ENCODE measurements at places on chromosomes 1 and 21. TPM values are rescaled to one million over a fixed set of nuclear protein-coding genes. Genes with fewer than 3 reads are reported as not detected.

The KRTAP19-3 gene
- not detected for total RNA-seq

DNA sequence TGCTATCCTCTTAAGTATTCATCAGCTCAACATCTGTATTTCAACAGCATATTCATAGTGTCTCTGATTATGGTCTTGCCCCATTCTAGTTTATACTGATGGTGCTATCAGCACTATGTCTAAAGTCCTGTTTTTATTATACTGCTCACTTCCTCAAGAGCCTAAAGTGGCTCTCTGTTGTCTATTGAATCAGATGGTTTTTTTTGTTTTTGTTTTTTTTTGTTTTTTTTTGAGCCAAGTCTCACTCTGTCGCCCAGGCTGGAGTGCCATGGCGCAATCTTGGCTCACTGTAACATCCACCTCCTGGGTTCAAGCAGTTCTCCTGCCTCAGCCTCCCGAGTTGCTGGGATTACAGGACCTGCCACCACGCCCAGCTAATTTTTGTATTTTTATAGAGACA is 6.1 kb downstream of the STX12 start:
- DNase-seq, result no peak

- no peak for DNase-seq
Observed at GRCh38 chr1:7831458-7831857, 21.4 kb downstream of the UTS2 start.

The RWDD3 gene
- 20.1 TPM for total RNA-seq

DNA sequence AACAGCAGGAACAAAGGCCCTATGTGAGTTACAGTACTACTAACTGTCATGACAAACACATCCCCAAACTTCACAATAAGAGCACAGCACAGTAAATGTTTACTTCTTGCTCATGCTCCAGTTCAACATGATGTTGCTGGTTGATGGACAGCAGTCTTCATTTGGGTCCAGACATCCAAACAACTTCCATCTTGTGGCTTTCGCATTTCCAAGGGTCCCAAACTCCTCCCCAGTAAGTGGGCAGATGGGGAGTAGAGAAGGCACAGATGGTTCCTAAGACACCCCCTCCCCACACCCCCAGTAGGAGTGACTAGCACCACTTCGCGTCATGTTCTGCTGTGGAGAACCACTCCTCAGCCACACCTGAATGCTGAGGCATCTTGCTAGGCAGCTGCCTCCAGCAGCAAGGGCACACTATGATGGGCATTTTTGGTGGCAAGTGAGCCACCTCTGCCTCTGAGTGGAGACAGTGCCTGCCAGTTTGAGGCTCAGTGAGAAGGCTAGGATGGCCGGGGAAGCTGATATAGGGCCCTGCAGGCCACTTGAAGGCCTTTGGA is 32.7 kb upstream of the CD2 start:
- DNase-seq, result no peak

DNA sequence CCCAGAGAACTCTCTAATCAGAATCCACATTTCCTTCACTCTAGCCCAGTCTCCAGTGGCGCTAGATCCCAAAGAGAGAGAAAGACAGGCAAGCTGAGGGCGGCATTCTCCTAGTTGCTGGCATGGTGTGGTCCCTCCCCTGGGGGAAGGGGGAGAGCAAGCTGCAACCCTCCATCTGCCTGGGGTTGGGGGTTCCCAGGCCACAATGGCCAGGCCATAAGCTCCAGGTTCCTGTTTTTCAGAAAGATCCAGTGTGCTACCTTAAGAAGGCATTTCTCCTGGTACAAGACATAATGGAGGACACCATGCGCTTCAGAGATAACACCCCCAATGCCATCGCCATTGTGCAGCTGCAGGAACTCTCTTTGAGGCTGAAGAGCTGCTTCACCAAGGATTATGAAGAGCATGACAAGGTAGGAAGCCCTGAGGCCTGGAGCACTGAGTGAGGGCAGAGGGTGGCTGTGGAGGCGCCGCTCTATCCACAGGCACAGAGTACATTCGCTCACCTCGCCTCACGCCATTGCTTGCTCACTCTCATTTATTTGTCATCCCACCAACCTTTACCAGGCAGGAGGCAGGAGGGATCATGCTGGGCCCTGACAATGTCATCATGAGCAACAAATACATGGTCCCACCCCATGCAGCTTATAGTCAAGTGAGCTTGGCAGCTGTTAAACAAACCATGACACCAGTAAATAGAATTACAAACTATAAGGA is 6.6 kb downstream of the CSF1 start:
- no peak for DNase-seq

The OR14I1 gene
- total RNA-seq, result not detected

The PAFAH2 gene
- 4.9 TPM for total RNA-seq

The PGBD5 gene
- 21.4 TPM for total RNA-seq

DNA sequence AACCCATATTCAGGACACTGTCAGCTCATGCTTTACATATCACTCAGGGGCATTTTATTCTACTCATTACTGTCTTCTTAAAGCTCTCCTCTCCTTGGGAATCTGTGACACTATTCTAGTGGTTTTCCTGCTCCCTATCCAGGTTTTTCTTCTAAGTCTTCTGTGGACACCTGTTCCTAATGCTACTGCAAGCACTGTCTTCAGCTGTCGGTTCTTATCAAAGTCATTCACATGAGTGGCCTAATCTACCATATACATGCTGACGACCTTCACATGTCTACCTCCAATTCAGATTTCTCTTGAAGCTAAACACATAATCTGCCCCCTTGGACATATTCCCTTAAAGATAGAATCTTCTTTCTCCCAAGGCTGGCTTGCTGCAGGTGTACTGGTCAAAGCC is 39.8 kb upstream of the PRRX1 start:
- no peak for DNase-seq

The DISC1 gene
- 25.5 TPM for total RNA-seq

DNA sequence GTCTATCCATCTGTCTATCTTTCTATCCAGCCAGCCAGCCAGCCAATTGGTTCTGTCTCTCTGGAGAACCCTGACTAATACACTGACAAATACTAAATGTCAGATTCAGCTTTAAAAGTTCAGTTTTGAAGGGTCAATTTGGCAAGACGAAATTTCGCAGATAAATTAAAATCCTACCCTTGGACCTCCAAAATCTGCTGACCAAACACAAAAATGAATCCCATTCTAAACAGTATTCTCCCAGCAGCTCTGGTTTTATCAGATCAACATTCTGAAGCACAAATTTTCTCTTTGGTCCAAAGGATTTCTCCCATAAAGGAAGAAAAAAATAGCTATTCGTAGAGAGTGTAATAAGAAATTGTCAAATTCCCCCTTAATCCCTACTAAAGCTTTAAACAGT is 248.6 kb downstream of the RERE start:
- no peak for DNase-seq

The KCNA3 gene
- total RNA-seq, result 15.2 TPM

GRCh38 chr1:29172415-29172939 is 9.2 kb downstream of the SRSF4 start:
- no peak for DNase-seq

The SCAMP3 gene
- 17.1 TPM for total RNA-seq

DNA sequence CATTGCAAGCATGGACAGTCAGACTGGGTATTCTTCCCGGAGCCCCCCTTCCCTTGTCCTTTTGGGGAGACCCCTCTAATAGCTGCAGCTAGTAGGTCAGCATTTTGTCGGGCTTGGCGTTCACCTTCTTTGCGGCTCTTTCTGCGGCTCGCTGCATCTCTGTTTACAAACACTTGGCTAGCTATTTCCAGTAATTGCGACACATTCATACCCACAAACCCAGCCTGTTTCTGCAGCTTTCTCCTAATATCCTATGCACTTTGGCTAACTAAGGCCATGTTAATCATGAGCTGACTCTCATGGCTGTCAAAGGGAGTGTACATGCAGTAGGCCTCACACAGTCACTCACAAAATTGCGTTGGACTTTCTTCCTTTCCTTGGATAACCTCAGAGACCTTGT is 716.4 kb downstream of the AMY1C start:
- no peak for DNase-seq

- no peak for DNase-seq
Observed at GRCh38 chr1:95183952-95184351, 50.1 kb upstream of the RWDD3 start.

The ZBTB8A gene
- total RNA-seq, result 20.1 TPM

DNA sequence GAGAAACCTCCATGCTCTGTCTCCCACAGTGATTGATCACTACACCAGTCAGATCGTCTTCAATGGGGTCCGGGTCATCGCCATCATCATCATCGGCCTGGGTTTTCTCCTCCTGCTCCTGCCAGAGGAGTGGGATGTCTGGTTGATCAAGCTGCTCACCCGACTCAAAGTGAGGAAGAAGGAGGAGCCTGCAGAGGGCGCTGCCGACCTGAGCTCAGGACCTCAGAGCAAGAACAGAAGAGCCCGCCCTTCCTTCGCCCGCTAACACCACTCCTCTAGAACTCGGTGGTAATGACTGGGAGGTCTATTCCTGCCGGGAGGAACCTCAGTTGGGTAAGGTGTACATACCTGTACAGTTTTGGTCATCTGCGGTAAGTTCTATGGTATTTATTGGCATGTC is 50.3 kb upstream of the COA6 start:
- no peak for DNase-seq

The BACH1 gene
- 116 TPM for total RNA-seq

DNA sequence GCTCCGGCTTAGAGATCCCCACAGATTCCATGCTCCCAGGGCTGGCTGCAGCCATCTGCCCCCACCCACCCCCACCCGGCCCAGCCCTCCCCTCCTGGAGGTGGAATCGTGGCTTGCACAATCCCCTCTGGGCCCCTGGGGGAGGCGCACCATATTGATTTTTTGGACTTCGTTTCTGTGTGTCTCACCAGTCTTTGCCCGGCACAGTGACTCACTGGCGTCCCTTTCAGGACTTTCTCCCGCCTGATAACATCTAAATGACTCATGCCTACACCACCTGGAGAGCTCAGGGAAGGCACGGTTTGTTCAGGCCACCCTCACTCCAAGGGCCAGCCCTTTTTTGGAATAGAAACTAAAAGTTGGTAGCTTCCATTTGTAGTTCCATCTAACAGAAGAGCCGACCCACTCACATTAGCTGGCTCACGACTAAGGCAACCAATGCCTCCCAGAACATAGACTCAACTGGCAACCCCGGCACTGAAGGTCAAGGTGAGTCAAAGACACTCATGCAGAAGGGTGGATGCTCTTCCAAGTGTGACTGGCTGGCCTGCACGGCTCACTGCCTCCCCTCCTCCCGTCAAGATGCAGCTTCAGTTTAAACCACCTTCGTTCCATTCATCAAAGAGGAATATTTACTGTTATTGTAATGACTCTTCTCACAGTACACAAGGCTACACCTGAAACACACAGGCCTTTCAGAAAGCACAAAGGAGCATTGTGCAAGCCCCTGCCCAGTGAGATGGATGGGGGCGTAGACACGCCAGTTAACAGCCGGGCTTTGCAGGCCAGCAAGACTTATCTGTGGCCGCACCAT is 18.1 kb upstream of the ETS2 start:
- no peak for DNase-seq

The PROK1 gene
- not detected for total RNA-seq

DNA sequence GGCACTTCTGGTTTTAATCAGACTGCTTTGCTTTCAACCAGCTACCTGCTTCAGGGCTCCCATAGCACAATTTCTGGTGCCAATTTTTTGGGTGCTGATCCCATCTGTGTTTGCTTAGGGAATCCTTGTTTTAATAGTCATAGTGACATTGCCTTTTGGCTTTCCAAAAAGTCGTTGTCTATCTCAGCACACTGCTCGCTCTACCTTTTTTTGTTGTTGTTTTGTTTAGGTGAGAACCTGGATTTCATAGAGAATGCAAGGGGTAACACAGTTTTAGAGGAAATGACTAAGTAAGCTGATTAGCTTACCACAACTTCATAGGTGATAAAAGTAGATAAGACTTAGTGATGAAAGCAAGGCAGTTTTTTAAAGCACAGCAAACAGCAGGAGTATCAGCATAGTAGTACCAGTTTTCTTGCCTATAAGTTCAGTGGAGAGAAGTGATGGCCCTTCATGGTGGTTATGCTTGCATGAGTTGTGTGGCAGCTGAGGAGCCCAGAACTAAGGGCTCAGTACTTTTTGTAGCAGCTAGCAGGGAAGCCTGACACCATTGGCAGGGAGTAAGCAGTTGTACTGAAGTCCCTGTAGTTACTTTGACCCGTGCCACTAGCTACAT is 31.3 kb downstream of the NEK7 start:
- DNase-seq, result no peak

DNA sequence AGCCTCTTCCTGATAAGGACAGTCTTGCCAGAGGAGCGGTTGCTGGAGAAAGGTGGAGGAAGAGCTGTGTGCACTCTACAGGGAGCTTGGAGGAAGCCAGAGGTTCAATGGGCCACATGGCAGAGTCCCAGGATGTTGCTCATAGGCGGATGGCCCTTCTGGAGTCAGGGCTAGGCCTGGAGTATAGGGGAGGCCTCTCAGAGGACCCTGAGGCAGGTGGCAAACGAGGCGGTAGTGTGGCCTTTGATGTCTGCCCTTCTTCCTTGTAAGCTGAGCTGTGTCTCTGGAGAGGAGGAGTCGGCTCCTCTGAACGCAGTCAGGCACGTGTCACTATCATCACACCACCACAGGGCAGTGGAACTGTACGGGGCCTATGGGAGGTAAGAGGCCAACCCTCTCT is 8.6 kb downstream of the PKP1 start:
- DNase-seq, result no peak

DNA sequence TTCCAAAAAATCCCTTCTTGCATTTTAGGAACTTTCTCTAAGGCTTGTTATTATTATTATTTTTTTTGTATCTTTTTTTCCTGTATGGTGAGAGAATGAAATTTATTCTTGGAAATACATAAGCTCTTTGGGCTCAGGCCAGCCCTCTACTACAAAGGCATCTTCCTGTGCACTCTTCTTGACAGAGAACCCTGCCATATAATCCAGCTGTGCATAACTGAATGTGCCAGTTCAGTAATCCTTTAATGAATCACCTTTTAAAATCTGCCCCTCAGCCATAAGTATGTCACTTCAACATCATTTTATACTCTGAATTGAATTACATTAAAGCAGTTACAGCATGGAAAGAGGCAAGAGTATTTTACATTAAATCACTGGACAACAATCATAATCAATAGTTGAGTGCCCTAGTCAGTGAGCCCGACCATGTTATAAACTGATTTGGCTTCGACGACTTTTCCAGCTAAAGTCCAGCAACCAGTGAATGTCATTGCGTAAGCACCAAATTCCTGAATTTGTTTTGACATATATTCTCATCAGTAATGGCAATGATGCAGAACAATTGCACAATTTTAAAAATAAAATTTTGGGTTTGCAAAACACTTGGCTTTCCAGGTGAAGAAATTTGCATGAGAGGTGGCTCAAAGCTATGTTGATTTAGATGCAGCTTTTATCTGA is 59.2 kb upstream of the KCNK2 start:
- no peak for DNase-seq

DNA sequence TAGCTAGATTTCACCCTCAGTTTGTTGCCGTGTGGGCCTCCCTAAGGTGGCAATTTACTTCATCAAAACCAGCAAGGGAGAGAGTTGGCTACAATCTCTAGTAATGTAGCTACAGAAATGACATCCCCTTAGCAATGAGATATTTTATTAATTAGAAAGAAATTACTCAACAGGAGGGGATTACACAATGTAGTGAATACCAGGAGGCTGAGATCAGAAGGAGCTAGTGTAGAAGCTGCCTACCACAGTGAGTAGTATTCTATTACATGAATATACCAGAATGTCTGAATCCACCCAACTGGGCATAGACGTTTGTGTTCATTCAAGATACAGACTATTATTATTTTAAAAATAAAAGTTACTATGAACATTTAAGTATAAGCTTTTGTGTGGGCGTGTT is 868.2 kb upstream of the CXADR start:
- no peak for DNase-seq

The LEMD1 gene
- total RNA-seq, result 6.1 TPM

Measured in cerebellum (tissue), 4 donors.